T47D (cell line): ENCODE measurements at places on chromosomes 1 and 21.

DNA sequence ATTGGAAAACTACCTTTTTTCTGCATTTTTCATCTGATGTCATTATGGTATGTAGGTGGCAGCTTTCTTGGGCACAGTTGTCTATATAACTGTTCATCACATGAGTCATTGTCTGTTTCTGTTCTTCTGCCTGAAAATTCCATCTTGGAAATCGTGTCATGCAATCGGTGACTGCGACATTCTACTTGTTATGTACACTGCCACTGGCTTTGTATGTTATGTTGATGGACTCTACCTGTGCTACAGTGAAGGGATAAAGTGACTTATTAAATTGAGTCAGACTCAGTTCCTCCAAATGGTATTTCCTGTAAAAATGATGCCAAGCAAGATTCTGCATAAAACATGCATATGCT, 8.6 kb downstream of the SMAP2 start:
- DNase-seq = no peak

DNA sequence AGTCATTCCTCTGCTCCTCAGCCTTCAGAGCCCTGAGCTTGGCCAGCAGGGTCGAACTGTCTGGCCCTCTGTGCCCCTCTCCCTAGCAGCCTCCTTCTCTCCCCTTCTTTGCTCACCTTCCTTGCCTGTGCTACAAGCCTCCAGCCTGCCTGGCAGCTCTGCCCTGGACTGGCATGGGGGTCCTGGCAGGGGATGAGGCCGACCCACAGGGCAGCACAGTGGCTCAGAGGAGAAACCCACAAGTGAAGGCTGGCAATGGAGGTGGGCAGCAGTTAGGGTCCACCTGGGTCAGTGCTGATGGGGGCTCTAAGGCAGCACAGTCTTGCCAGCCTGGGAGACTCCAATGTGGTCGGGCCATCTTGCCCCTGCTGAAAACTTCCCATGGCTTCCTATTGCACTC, 274.2 kb downstream of the GRIK3 start:
- DNase-seq = no peak

- DNase-seq = no peak
Measured at GRCh38 chr1:169487133-169487532, 1.4 kb upstream of the SLC19A2 start.

DNA sequence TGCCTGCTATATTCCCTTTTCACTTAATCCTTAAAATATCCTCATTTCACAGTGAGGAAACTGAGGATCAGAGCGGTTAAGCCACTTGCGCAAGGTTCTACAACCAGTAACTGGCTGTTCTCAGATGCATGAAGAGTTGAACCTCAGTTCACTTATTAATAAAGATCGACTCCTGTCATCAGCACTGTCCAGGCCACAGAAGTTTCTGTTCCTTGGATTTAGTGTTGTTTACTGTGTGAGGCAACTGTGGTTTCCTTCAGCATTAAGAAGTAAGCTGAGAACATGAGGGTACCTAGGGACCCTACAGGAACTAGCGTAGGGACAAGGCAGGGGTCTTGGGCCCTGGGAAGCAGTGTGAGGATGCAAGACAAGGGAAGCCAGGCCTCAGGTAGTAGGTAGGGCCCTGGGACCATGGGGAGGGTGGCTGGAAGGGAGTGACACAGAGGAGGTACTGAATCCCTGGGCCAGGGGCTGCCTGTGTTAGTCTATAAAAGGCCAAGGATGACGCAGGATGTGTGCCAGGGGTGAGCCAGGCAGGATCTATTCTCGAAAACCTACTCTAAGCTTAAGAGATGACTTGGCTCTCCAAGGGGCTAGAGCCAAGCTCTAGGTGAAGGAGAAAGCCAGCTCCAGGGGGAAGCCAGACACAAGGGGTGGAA, 181.2 kb upstream of the CSF3R start:
- DNase-seq = no peak

GRCh38 chr1:100626397-100626796, 88.5 kb downstream of the GPR88 start:
- no peak for DNase-seq
